Activated T-cell treated with anti-CD3 and anti-CD28 coated beads for 24 hours (primary cell): ENCODE measurements at places on chromosomes 1 and 21.

DNA sequence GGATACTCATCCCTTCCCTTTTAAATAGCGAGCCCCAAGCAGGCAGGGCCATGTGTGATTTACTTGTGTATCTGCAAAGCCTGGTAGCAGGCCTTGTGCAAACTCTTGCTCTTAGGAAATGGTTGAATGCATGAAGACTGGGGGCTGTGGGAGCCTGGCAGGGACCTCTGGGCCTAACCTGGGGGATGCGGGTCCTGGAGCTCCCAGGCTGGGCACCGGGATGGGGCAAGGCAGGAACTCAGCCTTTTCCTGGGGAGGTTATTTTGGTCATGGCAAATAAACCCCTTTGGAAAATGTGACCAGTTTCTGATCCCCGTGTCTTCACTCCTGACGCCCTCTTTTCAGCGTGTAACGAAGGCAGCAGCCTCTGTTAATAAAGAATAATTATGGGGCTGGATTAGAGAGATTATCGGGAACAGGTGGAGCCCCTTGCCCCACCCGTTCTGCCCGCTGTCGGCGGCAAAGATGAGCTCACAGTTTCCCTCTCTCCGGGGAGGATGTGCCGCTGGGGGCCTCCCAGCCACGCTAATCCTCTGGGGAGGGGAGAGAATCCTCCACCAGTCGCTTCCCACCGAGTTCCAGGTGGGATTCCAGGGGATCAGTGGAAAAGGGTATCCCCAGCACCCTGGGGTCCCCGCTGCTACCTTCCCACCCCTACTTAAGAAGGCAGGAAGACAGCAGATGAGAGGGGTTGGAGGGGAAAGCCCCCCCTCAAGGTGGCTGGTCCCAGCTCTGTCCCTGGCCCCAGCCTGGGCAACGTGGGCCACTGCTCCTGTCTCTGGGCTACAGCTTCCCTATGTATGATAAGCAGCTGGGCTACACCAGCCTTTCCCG, 69.7 kb upstream of the WNT4 start:
- no peak for DNase-seq

DNA sequence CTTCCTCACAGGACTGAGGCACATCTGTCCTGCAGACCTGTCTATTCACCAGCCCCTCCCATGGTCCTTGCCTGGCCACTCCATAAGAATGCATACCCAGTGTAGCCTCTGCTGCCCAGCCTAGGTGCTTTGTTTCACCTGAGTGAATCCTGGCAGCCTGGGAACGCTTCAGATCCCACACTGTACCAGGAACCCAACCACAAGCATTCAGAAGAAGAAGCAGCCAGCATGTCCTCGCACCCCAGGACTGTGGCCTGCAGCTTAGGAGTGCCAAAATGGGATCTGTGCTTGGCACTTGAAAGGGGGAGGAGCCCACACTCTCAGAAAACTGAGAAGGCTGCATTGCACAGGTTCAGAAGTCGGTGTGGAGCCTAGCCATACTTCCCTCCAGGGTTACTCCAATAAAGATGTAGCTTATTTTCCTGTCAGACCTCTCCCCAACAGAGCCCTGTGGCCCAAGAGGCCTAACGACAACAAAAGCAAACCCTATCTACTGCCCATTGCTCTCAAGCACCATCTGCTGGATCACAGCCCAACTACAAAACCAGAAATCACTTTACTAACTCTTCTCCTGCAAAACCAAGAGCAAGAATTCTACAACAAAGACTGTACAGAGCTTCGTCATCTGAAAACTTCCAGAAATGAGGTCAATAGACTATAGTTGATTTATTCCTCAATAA, 923.1 kb upstream of the NEGR1 start:
- no peak for DNase-seq

DNA sequence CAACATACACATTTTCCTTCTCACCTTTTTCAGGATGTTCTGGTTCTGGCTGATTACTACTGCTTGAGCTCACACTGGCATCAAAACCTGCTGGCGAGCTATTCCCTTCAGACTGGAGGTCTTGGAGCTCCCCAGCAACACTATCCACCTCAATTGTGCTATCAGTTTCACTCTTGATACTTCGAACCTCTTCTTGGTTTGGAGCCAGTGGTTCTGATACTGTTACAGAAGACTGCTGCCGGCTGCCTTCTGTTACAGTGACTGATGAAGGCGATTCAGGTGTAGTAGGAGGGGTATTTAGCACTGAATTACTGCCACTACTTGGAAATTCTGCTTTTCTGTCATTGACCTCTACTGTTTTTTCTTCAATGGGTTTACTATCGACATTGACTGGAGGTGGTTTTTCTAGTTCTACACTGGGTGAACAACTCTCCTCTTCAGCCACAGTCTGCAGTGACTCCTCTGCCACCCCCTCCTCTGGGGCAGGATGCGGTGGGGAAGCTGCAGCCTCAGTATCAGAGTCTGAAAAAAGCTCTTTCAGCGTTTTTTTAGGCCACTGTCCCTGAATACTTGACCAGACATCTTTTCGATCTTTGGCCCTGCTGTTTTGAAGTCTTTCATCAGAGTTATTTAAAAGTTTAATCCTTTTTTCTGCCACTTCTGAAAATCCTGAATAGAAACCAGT, 20.7 kb upstream of the RBM34 start:
- DNase-seq, result no peak

DNA sequence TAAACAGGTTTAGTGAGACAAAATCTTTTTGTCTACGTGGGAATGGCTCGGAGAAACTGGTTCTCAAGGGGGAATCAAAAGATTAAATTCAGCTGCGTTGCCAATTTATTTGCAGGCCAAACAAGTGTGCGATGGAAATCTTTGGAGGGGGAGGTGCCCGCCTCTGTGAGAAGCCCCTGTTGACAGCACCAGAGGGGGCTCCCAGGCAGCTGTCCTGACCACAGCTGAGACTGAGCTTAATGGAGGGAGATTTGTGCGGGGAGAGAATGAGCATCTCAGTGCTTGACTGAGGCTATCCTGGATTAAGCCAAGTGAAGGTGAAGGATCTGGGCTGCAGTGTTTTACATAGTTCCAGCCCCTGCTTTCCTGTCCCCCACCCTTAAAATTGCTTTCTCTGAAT, 169.7 kb downstream of the ATG4C start:
- DNase-seq, result no peak

GRCh38 chr1:198649232-198649967, 10.6 kb downstream of the PTPRC start:
- DNase-seq, result no peak

- DNase-seq, result no peak
Observed at GRCh38 chr1:159868766-159869165, 6.3 kb upstream of the VSIG8 start.

DNA sequence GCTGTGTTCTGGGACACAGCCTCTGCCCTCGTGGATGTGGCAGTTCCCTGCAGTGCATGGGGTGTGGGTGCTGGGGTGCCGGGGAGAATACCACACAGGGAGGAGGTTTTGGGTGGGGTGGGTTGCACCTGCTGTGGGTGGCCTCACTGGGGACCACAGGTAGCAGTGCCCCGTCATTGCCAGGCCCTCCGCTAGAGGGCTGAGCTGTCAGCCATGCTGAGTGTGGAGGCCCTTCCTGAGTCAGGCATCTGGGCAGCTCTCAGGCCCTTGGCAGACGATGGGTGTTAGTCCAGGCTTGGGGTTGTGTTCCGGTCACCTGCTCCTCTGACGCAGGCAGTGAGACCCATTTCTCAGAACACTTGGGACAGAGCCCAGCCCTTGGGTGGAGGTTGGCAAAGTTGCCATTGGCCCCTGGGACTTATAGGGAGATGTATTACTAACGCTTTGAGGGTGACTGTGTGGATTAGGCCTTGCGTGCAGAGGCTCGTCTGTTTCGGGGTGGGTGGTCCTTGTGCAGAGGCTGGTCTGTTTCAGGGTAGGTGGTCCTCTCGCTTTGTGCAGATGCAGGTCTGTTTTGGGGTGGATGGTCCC, 23.9 kb downstream of the PCNT start:
- no peak for DNase-seq

GRCh38 chr1:203754455-203754864, 10.5 kb upstream of the LAX1 start:
- DNase-seq, result no peak

DNA sequence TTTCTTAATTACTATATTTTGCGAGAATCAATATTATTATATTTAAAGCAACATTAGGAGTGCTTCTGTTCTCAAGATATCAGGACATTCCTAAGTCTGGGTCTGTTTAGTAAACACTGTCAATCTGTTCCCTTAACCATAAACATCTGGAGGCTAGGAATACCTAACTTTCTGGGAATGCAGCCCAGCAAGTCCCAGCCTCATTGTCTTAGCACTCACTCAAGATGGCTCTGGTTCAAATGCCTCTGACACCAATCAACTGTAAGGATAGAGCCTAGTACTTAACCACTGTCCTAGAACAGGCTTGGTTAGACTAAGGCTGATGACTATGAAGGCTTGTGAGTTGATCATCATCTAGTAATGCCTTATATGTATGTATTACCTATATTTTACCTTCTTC, 61.5 kb downstream of the TNN start:
- DNase-seq, result no peak

- no peak for DNase-seq
Observed at GRCh38 chr21:39681257-39681656, 63.7 kb upstream of the IGSF5 start.

GRCh38 chr1:54171016-54171415, 18.2 kb upstream of the CDCP2 start:
- DNase-seq, result no peak

DNA sequence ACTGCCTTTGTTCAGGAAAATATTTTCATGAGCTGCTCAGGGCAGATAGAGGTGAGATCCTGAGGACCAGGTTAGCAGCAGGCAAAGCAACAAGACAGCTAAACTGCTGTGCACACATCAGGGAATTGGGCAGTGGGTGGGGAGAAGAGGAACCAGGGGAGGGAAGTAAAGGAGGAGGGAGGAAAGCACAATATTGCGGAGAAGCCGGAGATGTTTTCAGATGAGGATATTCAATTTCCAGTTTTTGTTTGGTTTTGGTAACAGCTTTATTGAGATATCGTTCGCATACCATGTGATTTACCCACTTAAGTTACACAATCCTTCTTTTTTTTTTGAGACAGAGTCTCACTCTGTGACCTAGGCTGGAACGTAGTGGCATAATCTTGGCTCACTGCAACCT, 34.5 kb downstream of the EPHA10 start:
- DNase-seq, result no peak
